ENCODE measurements at places on chromosomes 16 and 17.
A peak's percentile ranks its signal among the peaks of the same experiment; 100 is the strongest.

GRCh38 chr17:43667947-43668348 is 6.2 kb upstream of the MEOX1 start:
- no peak for DNase-seq

- DNase-seq: no peak
Observed at GRCh38 chr17:7548585-7549400, at the start of gene TNFSF12. Gene TNFSF12, plus strand, starts transcription at chr17:7549058. Its CDS starts 96 bp downstream, at chr17:7549154.

GRCh38 chr17:33073416-33073815 is 81.8 kb downstream of the SPACA3 start:
- DNase-seq: no peak

GRCh38 chr16:24074574-24074973 is 181.6 kb upstream of the CACNG3 start:
- no peak for DNase-seq

DNA sequence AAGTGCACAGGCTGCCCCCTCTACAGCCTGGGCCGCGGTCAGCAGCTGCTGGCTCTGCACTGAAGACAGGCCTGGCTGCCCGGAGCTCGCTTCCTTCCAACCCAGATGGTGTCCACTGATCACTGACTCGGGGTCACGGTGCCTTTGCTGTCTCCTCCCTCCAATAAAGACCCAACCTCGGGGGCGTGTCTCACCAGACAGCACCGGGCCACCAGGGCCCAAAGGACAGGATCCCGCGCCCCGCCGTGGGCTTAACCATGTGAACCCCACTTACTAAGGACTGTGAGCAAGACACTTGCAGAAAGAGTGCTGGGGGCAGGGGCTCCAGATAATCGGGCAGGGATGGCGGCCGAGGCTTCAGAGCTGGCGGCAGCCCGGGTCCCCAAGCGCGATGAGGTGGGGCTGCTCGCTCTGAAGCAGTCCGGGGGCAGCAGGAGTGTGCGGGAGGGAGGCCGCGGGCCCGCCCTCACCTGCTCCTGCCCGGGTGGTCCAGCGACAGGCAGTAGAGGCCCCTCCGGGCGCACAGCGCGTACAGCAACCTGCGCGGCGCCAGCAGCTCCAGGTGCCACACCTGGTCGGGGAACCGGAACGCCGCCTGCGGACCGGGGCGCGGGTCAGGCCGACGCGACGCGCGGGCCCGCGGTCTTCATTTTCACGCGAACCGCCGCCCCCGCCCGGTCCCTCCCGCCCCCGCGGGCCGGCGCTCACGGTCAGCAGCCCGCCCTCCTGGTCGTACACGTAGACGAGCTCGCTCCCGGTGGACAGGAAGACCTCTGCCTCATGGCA is 502 bp downstream of the FAAP100 start:
- DNase-seq: no peak

GRCh38 chr16:53968454-53968853 is 264.5 kb downstream of the FTO start:
- DNase-seq: no peak

- no peak for DNase-seq
Observed at GRCh38 chr17:44587339-44587738, 30.1 kb downstream of the FZD2 start.

DNA sequence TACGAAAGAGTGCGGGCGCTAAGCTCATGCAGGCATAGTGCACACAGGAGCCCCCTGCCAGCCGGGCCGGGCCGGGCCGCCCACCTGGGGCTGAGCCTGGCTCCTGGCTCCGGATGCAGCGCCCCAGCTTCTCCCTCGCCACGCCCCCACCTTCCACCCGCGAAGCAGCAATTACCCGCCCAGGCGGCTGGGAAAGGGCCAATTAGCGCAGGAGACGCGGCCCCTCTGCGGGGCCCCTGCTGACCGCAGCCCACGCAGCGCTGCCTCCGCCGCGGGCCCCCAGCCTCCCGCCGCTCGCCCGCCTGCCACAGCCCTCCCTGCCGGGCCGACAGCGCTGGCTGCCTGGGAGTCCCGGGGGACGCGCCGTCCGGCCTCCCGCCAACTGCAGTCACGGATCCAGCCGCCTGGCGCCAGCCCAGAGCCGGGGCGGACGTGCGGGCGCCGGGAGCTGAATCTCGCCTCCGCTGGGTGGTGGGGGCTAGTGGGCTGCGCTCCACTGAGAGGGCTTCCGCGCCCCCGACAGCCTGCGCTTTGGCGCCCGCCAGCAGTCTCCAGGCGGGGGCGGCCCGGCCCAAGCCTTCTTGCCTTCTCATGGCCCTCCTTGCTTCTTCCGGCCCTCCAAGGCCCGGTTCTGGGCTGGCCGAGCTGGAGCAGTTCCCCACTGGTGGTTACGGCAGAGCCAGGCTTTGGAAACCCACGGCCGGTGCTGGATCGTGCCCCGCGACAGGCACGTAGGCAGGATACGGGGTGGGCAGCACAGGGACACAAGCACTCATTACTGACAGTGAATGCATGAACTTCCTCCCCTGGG is 14.9 kb upstream of the CBFB start:
- DNase-seq: no peak

- no peak for DNase-seq
Observed at GRCh38 chr17:82378741-82379021, 7.1 kb downstream of the UTS2R start.

- no peak for DNase-seq
Observed at GRCh38 chr16:9409560-9410493, 318.4 kb downstream of the HAPSTR1 start.

GRCh38 chr17:30212750-30213149 is 22.7 kb downstream of the SLC6A4 start:
- peak; percentile 72 for DNase-seq

- DNase-seq: no peak
Observed at GRCh38 chr17:17762744-17763105, 74.1 kb downstream of the SREBF1 start.

DNA sequence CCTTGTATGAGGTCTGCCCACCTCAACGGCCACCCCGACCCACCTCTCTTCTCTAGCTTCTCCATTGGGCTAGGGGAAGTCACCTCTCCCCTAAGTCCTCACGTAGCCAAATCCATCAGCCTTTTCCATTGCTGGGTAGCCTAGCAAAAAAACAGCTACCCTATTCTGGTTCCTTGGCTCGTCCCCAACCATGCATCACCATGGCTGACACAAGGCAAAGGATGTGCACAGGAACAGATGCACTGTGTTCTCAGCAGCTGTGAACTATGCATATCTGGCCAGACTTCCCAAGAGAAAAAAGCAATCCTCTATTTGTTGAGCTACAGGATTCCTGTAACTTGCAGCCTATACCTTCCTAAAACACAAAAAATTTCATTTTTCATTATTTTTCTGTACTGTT is 22.0 kb upstream of the FLCN start:
- DNase-seq: no peak

DNA sequence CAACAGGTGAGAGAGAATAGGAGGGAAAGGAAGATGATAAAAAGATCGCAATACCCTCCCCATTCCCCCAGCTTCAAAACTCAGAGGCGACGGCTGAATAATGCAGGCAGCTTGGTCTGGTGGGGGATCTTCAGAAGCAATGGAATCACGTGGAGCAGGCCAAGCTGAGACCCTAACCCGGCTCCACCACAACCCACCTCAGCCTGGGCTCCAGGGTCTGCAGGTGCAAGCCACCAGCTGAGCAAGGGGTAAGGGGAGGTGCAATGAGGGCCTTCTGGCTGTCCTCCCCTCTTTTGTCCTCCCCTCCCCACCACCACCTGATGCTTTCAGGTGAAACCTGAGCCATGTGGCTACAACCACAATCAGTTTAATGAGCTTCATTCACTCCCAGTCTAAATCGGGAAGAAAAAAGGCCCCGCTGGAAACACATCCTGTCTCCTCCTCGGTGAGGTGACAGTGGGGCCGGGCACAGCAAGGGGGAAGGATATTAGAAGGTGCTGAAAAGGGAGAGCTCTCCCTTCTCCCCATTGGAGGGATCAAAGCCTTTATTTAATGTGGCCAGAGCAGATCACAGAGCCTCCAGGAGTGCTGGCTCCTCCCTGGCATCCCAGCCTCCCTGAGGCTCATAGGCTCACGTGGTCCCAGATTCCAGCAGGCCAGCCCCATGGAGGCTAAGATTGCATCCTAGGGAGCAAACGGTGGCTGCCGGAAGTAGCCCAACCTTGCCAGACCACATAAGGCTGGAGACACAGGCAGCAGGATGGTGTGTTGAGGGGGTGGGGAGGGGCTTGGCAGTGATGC is 261.0 kb downstream of the SOX9 start:
- no peak for DNase-seq

- DNase-seq: no peak
Observed at GRCh38 chr17:50056961-50057330, 1.0 kb downstream of the ITGA3 start.

DNA sequence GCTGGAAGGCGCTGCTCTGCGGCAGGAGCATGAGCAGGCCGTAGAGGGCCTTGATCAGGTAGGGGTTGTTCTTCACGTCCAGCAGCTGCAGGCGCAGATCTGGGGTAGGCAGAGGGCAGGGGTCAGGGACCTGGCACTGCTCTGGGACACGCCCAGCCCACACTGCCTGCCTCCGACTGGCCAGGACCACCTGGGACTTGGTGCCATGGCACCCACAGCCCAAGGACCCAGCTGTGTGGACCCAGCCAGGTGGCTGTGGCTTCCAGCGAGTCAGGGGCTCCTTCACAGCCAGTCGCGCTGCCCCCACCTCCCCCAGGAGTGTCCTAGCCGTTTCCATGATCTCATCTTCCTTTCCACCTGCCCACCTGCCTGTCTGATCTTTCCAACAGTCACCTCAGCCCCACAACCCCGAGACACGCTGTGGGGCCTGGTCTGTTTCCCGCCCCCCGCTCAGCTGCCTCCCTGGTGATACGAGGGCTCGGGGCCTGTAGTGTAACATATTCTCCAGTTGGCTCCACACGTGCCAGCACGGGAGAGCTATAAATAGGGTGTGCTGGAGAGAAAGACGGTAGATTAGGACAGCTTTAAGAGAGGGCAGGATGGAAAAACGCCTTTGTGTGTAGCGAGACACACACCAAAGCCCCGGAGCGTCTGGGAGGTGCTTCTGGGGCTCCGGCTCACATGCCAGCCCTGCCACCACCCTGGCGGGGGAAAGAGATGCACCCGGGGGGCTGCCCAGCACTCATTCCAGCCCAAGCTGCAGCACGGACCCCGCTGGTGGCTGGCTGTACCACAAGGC is 7.2 kb upstream of the MTSS2 start:
- no peak for DNase-seq

DNA sequence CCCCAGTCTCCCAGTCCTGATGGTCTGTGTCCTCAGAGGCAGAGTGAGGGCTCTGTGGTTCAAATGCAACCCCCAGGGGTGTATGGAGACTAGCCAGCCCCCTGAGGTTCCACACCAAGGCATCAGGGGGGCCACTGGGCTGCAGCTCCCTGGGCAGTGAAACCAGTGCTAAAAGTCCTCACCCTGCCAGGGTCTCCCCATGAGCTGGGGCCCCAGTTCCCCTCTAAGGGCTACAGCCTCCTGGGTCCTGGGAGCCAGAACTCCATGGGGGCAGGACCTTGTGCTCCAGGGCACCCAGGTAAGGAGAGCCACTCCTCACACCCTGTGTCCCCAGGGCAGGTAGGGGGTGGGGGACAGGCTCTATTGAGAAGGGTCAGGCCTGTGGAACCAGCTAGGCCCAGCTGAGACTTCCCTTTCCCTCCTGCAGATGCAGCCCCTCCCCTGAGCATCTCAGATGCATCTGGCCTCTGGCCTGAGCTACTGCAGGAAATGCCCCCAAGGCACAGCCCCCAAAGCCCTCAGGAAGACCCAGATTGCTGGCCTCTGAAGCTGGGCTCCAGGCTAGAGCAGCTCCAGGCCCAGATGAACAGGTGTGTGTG is 6.4 kb upstream of the DCAF7 start:
- no peak for DNase-seq

- DNase-seq: no peak
Observed at GRCh38 chr16:27625050-27625697, 75.2 kb downstream of the KATNIP start.

DNA sequence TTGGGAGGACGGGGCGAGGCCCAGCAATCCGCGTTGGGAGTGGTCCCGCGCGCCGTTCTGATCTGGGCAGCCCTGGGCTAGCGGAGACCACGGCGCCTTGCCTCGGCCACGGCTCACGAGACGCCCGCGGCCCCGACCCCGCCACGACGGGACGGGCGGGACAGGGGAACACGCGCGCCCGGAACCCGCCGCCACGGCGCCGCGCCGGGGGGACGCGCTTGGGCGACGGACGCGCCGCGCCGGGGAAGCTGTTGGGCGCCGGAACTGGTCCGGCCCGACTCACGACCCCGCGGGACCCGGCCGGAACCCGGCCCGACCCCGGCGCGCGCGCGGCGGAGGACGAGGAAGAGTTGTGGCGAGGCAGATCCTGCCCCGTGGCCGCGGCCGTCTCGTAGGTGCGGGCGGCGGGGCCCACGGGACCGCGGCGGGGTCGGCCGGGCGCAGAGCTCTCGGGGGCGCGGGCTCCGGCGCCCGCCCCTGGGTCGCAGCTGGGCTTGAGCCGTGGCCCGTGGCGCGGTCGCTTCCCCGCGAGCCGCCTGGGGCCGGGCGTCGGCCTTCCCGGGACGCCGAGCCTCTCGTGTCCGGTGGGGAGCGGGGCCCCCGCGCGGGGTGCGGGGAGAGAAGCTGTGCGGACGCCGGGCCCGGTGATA is at the start of gene ACSF3:
Gene ACSF3, plus strand, starts transcription at position 251 of the 650 bp plus-strand sequence. CDS start 6,830 bp downstream, outside the sequence.
- DNase-seq: no peak

DNA sequence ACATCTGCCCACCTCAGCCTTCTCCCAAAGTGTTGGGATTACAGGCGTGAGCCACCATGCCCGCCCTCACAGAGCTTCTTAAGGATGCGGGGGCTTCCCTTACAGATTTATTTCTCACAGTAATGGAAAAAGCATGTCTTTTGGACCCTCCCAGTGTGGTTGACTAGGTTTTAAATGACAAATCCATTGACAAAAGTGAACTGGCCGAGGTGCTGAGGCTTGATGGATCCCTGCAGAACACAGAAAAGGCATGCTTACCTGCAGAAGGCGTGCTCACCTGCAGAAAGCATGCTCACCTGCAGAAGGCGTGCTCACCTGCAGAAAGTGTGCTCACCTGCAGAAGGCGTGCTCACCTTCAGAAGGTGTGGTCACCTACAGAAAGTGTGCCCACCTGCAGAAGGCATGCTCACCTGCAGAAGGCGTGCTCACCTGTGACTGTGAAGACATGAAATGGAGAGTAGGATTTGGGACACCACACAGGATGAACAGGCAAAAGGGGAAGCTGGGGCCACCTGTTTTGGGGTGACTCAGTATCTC is 15.1 kb upstream of the BBS2 start:
- DNase-seq: no peak

GRCh38 chr16:11144122-11144521 is 111.9 kb downstream of the SOCS1 start:
- no peak for DNase-seq

DNA sequence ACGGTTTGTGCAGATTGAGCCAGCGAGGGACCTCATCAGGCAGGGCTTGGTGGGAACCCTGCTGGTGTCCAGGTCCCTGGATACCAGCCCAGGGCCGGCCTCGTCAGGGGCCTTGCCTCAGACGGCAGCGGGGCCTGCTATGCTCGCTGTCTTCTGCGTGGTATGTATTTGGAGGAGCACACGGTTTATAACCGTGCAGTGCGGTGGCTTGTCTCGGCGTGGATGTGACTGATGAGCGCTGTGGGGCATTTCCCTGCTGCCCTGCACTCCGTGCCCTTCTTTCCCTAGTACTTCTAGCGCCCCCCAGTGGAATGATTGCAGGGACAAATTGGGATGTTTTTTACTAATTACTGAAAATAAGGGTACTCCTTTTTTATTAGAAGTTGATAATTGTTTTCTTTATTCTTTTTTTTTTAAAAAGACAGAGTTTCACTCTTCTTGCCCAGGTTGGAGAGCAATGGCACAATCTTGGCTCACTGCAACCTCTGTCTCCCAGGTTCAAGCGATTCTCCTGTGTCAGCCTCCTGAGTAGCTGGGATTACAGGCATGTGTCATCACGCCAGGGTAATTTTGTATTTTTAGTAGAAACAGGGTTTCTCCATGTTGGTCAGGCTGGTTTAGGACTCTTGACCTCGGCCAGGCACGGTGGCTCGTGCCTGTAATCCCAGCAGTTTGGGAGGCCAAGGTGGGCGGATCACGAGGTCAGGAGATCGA is 15.3 kb downstream of the TBCD start:
- no peak for DNase-seq
